ENCODE measurements at places on chromosomes 5 and 9. TPM values are rescaled to one million over a fixed set of nuclear protein-coding genes. Genes with fewer than 3 reads are reported as not detected.
A peak's percentile ranks its signal among the peaks of the same experiment; 100 is the strongest.

Gene CNTLN
- 7.4 TPM for total RNA-seq

DNA sequence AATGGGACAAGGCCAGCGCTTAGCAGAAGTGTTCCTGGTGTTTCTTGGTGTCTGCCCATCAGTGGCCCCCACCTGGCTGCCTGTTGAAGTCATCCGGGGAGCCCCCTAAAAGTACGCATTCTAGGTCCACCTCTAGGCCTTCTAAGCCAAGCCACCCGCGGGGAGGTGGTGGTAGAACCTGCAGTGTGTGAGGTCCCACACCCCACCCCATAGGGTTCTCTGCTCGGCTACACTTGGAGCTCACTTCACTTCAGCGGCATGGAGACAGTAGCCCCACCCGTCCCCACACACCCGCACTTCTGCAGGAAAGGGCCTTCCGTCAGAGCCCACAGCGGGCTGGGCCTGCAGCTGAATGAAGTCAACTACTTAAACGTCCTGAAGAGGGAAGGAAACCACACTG, 29.6 kb upstream of the FCN2 start:
- H3K27ac ChIP-seq = no peak overlapping the region
- no peaks in the 10 kb centered on the region for H3K36me3 ChIP-seq
- H3K27me3 ChIP-seq = no peaks in the 10 kb centered on the region
- peak; percentile 28 for DNase-seq
- no peaks in the 10 kb centered on the region for H3K4me1 ChIP-seq

Gene PSAT1
- 8.2 TPM for total RNA-seq

GRCh38 chr5:74517700-74518099, 122.8 kb downstream of the ENC1 start:
- H3K36me3 ChIP-seq = no peaks in the 10 kb centered on the region
- no peak overlapping the region for H3K27ac ChIP-seq
- no peak overlapping the region for H3K4me3 ChIP-seq

Gene FANCG
- 9.4 TPM for total RNA-seq

GRCh38 chr9:22433691-22434090, 12.9 kb upstream of the DMRTA1 start:
- H3K27ac ChIP-seq = no peak overlapping the region
- no peak overlapping the region for H3K4me3 ChIP-seq
- H3K27me3 ChIP-seq = no peaks in the 10 kb centered on the region
- DNase-seq = no peak
- H3K4me1 ChIP-seq = no peaks in the 10 kb centered on the region
- no peaks in the 10 kb centered on the region for H3K36me3 ChIP-seq

- peaks cover 7% of the 10 kb centered on the region for H3K4me1 ChIP-seq
- DNase-seq = no peak
- H3K36me3 ChIP-seq = no peaks in the 10 kb centered on the region
- H3K27ac ChIP-seq = no peak overlapping the region
- H3K27me3 ChIP-seq = no peaks in the 10 kb centered on the region
- no peak overlapping the region for H3K4me3 ChIP-seq
These were observed 1.4 kb downstream of the NCS1 start for GRCh38 chr9:130173666-130173983.

DNA sequence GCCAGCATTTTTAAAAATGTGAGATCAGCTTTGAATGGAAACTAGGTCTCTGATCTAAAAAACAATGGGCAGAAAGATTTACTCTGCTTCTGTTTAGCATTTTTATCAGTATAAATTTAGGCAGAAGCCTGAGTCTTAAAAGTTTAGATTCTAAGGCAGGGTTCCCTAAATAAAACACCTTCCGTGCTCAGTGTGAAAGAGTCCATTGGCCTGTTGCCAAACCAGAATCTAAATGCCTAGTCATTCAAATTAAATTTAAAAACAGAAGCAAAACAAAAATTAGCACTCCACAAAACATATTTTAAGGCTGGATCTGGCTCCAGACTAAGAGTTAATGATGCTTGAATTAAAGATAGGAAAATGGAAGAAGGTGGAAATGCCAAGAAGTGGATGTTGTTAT, 4.5 kb downstream of the TYRP1 start:
- H3K4me3 ChIP-seq = no peak overlapping the region
- no peak for DNase-seq
- no peaks in the 10 kb centered on the region for H3K36me3 ChIP-seq
- H3K4me1 ChIP-seq = peaks cover 8% of the 10 kb centered on the region

DNA sequence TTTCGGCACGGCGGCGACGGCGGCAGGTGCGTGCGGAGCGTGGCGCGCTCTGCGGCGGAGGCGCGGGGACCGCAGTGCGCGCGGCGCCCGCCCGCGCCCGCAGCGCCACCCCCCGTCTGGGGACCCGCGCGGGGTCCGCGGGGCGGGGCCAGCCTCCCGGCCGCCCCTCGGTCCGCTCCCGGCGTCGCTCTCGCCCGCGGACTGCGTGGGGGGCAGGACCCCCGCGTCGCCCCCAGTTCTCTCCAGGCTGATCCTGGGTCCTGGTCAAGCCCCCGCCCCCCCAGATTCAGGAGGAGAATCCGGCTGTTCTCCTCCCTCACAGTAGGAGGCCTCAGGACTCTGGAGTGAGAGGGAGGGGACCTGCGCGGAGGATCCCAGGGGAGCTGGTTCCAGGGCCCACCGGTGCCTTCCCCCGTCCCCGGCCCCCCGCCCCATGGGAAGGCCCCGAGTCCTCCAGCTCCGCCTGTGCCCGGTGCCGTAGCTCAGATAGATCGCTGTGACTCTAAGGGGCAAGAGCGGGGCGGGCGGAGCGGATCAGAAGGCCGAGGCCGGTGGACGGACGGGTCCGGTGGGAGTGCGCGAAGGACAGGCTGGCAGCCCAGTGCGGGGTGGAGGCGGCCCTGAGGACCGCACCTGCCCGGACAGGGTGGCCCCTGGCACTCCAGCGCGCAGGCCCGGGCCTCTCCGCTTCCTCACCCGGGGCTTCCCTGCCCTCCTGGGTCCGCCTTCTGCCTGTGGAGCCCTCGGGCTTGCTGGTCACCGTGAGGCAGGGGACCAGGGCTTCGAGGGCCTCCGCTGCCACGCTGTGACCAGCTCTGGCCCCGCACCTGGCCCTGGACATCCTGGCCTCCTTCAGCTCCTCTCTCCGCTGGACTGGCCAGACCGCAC, at the start of gene RNF208:
RNF208 (minus strand) TSS at position 51 of the 888 bp plus-strand sequence. CDS start 1,028 bp downstream, outside the sequence.
- no peak for DNase-seq
- peaks cover 14% of the 10 kb centered on the region for H3K4me1 ChIP-seq
- H3K27ac ChIP-seq = peak within 1 kb of the TSS; percentile 94
- peak within 1 kb of the TSS; percentile 81 for H3K4me3 ChIP-seq
- no peaks in the 10 kb centered on the region for H3K27me3 ChIP-seq
- no peaks in the 10 kb centered on the region for H3K36me3 ChIP-seq

DNA sequence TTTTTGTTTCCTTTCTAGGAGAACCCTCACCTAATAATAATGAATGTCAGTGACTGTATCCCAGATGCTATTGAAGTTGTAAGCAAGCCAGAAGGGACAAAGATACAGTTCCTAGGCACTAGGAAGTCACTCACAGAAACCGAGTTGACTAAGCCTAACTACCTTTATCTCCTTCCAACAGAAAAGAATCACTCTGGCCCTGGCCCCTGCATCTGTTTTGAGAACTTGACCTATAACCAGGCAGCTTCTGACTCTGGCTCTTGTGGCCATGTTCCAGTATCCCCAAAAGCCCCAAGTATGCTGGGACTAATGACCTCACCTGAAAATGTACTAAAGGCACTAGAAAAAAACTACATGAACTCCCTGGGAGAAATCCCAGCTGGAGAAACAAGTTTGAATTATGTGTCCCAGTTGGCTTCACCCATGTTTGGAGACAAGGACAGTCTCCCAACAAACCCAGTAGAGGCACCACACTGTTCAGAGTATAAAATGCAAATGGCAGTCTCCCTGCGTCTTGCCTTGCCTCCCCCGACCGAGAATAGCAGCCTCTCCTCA, 87.1 kb downstream of the OSMR start:
- H3K36me3 ChIP-seq = peaks cover 85% of the 10 kb centered on the region
- no peak for DNase-seq
- no peak overlapping the region for H3K4me3 ChIP-seq
- H3K27me3 ChIP-seq = no peaks in the 10 kb centered on the region
- H3K27ac ChIP-seq = no peak overlapping the region

- H3K27ac ChIP-seq = no peak overlapping the region
- H3K27me3 ChIP-seq = no peaks in the 10 kb centered on the region
- peaks cover under 1% of the 10 kb centered on the region for H3K4me1 ChIP-seq
- H3K36me3 ChIP-seq = no peaks in the 10 kb centered on the region
These were observed 6.9 kb upstream of the WDR5 start for GRCh38 chr9:134128727-134129679.

GRCh38 chr9:123996731-123997421, 14.7 kb upstream of the LHX2 start:
- H3K4me3 ChIP-seq = no peak overlapping the region
- H3K27me3 ChIP-seq = peaks cover 72% of the 10 kb centered on the region
- H3K4me1 ChIP-seq = peaks cover 21% of the 10 kb centered on the region
- no peak overlapping the region for H3K27ac ChIP-seq
- no peaks in the 10 kb centered on the region for H3K36me3 ChIP-seq

- peak overlapping the region; percentile 65 for H3K4me3 ChIP-seq
- peak overlapping the region; percentile 85 for H3K27ac ChIP-seq
- no peaks in the 10 kb centered on the region for H3K27me3 ChIP-seq
- no peaks in the 10 kb centered on the region for H3K36me3 ChIP-seq
These were observed 157.0 kb upstream of the RASEF start for GRCh38 chr9:83219924-83220438.

- H3K4me1 ChIP-seq = peaks cover 27% of the 10 kb centered on the region
- H3K27me3 ChIP-seq = no peaks in the 10 kb centered on the region
- H3K36me3 ChIP-seq = no peaks in the 10 kb centered on the region
These were observed 53.0 kb downstream of the CXXC5 start for GRCh38 chr5:139701056-139701741.

GRCh38 chr5:78005021-78005785, 229.1 kb upstream of the TBCA start:
- DNase-seq = no peak
- peaks cover 8% of the 10 kb centered on the region for H3K36me3 ChIP-seq
- H3K27me3 ChIP-seq = no peaks in the 10 kb centered on the region
- no peaks in the 10 kb centered on the region for H3K4me1 ChIP-seq
- H3K27ac ChIP-seq = no peak overlapping the region

Gene TOR4A
- 27.4 TPM for total RNA-seq

DNA sequence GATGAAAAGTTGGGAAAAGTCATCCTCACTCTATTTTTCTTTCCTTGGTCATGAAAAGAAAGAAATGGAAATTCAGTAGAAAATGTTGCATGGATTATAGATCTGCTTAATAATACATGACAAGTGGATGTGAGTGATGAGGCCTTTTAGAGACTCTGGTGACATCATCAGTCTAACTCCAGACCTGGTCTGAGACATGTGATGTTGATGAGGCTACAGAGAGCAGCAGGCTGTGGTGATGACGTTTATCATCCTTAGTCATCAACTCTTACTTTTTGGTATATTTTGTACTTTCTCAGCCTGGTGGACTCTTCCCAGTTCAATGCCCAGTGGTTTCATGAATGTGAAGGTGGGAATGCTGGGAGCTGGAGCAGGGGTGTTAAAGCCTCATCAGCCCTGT, 116.4 kb downstream of the TTLL11 start:
- no peaks in the 10 kb centered on the region for H3K36me3 ChIP-seq
- H3K27me3 ChIP-seq = no peaks in the 10 kb centered on the region

DNA sequence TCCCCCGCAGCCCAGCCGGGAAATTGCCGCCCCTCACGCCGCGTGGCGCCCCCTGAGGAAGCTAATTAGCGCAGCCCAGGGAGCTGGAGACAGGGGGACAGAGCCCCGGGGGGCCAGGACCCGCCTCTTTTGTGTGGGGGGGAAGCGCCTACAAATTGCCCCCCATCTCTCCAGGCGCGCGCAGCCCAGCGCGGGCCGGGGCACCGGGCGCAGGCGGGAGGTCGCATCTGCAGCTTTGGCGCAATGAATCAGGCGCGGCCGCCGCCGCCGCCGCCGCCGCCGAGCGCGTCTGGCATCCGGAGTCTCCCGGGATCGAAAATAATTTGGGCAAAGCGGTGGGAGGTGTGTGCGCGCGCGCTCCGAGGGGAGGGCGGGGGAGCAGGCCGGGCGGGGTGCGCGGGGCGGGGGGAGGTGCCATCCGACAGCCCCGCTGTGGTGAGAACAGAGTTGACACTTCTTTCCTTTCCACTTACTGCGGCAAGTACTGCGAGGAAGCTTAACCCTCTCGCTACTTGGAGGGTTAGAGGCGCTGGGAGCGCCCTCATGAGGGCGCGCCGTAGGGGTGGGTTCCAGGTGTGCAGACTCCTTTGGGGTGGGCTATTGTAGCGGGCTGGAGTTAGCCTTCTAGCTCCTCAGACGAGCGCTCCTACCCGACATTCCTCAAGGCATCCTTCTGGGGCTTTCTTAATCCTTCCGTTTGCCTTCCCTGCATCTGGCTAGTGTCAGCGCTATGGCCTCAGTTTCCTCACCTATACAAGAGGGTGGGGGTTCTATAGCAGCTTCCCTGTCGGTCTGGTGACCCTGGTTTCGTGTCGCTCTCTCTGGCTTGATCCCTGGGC, 63.1 kb downstream of the CXXC5 start:
- no peak for DNase-seq
- H3K27me3 ChIP-seq = peaks cover 17% of the 10 kb centered on the region
- no peaks in the 10 kb centered on the region for H3K36me3 ChIP-seq
- H3K4me1 ChIP-seq = peaks cover 30% of the 10 kb centered on the region
- H3K27ac ChIP-seq = no peak overlapping the region

Gene ABHD17B
- total RNA-seq = 14.3 TPM

Gene PLEKHG4B
- total RNA-seq = 2.0 TPM

- no peak overlapping the region for H3K4me3 ChIP-seq
- H3K36me3 ChIP-seq = no peaks in the 10 kb centered on the region
- no peaks in the 10 kb centered on the region for H3K4me1 ChIP-seq
- no peak overlapping the region for H3K27ac ChIP-seq
- DNase-seq = no peak
These were observed 126.7 kb downstream of the PPP2R2B start for GRCh38 chr5:146751781-146752401.

DNA sequence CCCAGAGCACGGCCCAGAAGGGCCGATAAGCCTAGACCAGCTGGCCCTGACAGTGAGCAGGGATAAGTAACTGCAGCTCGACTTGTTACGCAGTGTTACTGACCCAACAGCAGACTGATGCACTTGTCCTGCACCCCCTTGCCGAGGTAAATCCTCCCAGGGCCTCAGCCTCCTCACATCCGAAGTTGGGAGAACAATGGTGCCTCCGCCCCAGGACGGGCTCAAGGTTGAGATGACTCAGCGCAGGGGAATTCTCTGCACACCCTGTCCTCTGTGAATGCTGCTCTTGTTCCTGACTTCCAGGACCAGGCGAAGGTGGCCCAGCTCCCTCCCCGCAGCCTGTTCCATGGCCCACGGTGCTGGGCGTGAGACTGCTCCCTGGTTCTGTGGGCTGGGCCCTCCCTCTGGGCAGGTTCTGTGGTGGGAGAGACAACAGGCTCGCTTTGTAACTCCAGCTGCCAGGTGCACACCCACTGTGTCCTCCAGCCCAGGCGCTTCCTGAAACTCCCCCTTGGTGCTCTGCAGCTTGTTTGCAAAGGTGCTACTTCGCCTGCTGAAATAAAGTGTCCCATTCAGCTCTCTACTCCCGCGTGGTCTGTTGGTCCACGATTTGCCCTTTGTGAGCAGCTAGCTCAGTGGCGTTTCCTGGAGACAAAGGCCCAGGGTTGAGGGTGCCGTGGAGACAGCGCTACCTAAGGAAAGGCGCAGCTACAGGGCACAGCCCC, 40.1 kb upstream of the SLC6A19 start:
- no peaks in the 10 kb centered on the region for H3K4me1 ChIP-seq
- peaks cover 7% of the 10 kb centered on the region for H3K27me3 ChIP-seq
- DNase-seq = no peak

Data from upper lobe of right lung (tissue), 1 donor.